Activated CD8-positive, alpha-beta T cell treated with anti-CD3 and anti-CD28 coated beads for 36 hours (primary cell): ENCODE measurements at places on chromosomes 13 and 19. TPM values are rescaled to one million over a fixed set of nuclear protein-coding genes. Genes with fewer than 3 reads are reported as not detected.
A peak's percentile ranks its signal among the peaks of the same experiment; 100 is the strongest.

GRCh38 chr13:35621989-35622388, 145.5 kb upstream of the MAB21L1 start:
- no peaks in the 10 kb centered on the region for H3K36me3 ChIP-seq
- H3K27me3 ChIP-seq: no peaks in the 10 kb centered on the region
- no peak for DNase-seq
- peaks cover 5% of the 10 kb centered on the region for H3K4me1 ChIP-seq

- H3K4me3 ChIP-seq: no peak overlapping the region
- no peaks in the 10 kb centered on the region for H3K27me3 ChIP-seq
- H3K36me3 ChIP-seq: peaks cover 31% of the 10 kb centered on the region
- DNase-seq: no peak
- H3K4me1 ChIP-seq: no peaks in the 10 kb centered on the region
- H3K27ac ChIP-seq: no peak overlapping the region
Measured at GRCh38 chr13:48050550-48050949, 13.0 kb downstream of the NUDT15 start.

DNA sequence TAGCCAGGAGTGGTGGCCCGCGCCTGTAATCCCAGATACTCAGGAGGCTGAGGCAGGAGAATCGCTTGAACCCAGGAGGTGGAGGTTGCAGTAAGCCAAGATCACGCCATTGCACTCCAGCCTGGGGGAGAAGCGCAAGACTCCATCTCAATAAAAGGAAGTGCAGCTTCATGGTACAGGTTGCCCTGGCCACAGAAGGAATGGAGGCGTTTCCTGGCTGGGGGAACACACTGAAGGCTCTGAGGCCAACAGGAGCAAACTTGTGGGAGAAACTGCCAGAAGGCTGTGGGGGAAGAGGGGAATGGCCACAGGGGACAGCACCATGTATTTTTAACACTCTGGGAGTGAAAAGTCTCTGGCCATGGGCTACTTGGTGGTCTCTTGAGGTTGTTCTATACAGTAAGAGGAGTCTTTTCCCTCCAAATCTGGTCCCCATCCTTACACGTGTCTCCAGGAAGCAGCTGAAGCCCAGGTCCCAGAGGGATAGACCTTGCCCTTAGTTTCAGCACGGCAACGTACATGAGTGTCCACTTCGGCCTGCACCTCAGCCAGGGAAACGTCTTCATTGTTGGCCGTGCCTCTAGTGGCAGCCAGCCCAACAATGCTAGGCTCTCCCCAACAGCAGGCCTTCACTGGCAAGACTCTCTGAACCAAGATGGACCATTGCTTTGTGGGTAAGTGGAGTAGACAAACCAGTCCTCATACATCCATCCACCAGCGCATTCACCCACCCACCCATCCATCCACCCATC, 7.4 kb downstream of the MICOS13 start:
- H3K36me3 ChIP-seq: peaks cover 33% of the 10 kb centered on the region
- no peaks in the 10 kb centered on the region for H3K4me1 ChIP-seq
- H3K4me3 ChIP-seq: no peak overlapping the region
- no peak for DNase-seq

DNA sequence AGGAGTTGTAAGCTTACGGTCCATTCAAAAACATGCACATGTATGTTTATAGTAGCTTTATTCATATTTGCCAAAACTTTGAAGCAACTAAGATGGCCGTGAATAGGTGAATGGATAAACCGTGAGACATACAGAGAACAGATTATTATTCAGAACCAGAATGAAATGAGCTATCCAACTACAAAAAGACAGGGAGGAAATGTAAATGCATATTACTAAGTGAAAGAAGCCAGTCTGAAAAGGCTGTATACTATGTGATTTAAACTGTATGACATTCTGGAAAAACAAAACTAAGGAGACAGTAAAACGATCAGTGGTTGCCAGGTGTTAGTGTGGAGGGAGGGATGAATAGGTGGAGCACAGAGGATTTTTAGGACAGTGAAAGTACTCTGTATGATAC, 19.9 kb downstream of the NDFIP2 start:
- DNase-seq: no peak
- no peaks in the 10 kb centered on the region for H3K27me3 ChIP-seq
- H3K27ac ChIP-seq: peak overlapping the region; percentile 84
- H3K4me1 ChIP-seq: peaks cover 85% of the 10 kb centered on the region
- peaks cover 28% of the 10 kb centered on the region for H3K36me3 ChIP-seq

Gene TMPRSS9
- total RNA-seq: not detected

Gene WBP4
- 11.8 TPM for total RNA-seq

- H3K27me3 ChIP-seq: peaks cover 7% of the 10 kb centered on the region
- no peak overlapping the region for H3K27ac ChIP-seq
- DNase-seq: no peak
- no peaks in the 10 kb centered on the region for H3K4me1 ChIP-seq
- no peaks in the 10 kb centered on the region for H3K36me3 ChIP-seq
- H3K4me3 ChIP-seq: no peak overlapping the region
Measured at GRCh38 chr13:38429916-38430315, 80.3 kb downstream of the UFM1 start.

DNA sequence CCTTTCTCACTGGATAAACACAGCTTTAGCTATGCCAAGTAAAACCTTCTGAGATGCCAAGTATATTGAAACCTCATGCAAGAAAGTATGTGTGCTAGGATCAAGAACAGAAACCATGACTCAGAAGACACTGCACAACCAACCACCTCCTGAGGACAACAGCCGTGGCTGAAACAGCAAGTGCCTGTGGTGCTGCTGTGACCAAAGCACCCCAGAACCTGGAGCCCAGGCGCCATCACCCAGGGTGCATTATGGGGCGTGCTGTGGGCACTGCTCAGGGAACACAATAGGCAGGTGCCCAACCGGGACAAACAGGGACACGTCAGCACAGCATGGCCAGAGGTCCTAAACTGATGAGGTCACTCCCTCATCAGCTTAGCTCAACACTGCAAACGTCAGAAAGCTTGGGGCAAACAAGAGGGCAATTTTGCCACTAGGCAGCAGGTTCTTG, 101.3 kb upstream of the SLC15A1 start:
- H3K4me3 ChIP-seq: no peak overlapping the region
- H3K4me1 ChIP-seq: peaks cover 16% of the 10 kb centered on the region
- DNase-seq: peak; percentile 86
- peak overlapping the region; percentile 57 for H3K27ac ChIP-seq
- H3K36me3 ChIP-seq: peaks cover 22% of the 10 kb centered on the region

GRCh38 chr19:51422053-51422448, 4.6 kb upstream of the SIGLEC10 start:
- H3K4me3 ChIP-seq: no peak overlapping the region
- H3K27ac ChIP-seq: no peak overlapping the region
- H3K36me3 ChIP-seq: no peaks in the 10 kb centered on the region
- H3K27me3 ChIP-seq: peaks cover 20% of the 10 kb centered on the region
- DNase-seq: peak; percentile 93

DNA sequence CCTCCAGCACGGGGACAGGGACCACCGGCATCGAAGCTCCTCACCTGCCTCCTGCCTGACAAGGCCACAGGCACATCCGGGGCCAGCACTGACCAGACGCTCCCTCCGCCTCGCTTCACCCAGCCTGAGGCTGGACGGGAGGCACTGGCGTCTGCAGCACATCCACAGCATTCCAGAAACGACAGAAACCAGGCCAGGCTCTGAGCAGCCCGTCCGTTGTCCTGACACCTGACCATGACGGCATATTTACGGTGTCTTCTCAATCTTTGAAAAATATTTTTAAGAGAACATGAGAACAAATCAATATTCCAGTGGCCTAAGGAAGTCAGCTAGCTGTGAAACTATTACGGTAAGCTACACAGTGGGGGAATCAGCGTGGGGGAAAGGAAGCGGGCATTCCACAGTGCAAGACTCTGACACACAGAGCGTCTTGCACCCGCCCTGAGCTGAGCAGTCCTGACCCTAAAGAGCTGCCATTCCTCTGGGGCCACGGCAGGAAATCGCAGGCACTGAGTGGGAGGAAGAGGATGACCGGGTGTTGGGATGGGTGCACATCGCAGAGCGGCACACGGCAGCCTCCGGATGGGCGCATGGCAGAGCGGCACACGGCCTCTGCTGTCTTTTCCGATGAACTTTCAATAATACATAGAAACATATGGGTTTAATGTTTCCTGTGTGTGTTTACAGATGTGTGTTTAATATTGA, 26.8 kb downstream of the RASA3 start:
- H3K36me3 ChIP-seq: peaks cover 13% of the 10 kb centered on the region
- H3K27me3 ChIP-seq: no peaks in the 10 kb centered on the region
- H3K27ac ChIP-seq: peak overlapping the region; percentile 82
- H3K4me3 ChIP-seq: no peak overlapping the region
- no peak for DNase-seq

- no peaks in the 10 kb centered on the region for H3K4me1 ChIP-seq
- DNase-seq: no peak
- H3K27me3 ChIP-seq: no peaks in the 10 kb centered on the region
- H3K4me3 ChIP-seq: no peak overlapping the region
- no peaks in the 10 kb centered on the region for H3K36me3 ChIP-seq
Measured at GRCh38 chr13:29260684-29261083, 334.8 kb downstream of the SLC7A1 start.

DNA sequence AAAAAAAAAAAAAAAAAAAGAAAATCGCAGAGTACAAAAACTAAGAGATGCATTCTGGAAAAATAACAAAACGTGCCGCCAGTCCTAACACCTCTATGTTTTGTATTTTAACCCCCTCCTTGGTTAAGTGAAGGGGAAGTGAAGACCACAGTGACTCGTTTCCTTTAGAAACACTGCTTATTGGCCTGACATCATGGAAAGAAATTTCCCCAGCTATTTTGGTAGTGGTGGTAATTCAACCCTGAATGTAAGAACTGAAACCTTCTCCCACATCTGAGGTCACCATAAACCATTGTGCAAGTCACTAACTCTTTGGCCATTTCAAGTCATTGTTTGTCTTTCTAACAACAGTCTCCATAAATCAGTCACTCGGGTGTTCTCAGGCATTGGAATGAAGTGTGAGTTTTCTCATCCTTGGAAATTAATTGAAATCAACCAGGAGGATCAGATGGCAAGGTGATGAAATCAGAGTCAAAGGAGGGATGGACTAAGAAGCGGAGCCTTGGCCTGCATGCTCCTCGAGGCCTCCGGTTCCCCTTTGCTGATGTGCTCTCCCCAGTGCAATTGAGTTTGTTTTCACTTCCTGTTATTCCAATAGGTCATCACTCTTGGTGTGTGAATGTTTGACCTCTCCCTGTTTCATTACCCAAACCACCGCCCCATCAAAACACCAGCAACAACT, 443.9 kb downstream of the FGF9 start:
- peak; percentile 51 for DNase-seq
- H3K4me3 ChIP-seq: peak overlapping the region; percentile 7
- peaks cover 19% of the 10 kb centered on the region for H3K36me3 ChIP-seq
- H3K4me1 ChIP-seq: peaks cover 39% of the 10 kb centered on the region

GRCh38 chr13:26323764-26324163, 69.8 kb downstream of the CDK8 start:
- no peak overlapping the region for H3K4me3 ChIP-seq
- H3K36me3 ChIP-seq: no peaks in the 10 kb centered on the region
- peaks cover 56% of the 10 kb centered on the region for H3K4me1 ChIP-seq
- DNase-seq: no peak
- H3K27ac ChIP-seq: no peak overlapping the region

Gene TUBA3C
- total RNA-seq: not detected

- H3K4me3 ChIP-seq: no peak overlapping the region
- H3K4me1 ChIP-seq: no peaks in the 10 kb centered on the region
- H3K36me3 ChIP-seq: no peaks in the 10 kb centered on the region
- peaks cover 3% of the 10 kb centered on the region for H3K27me3 ChIP-seq
Measured at GRCh38 chr13:23449398-23450162, 16.1 kb upstream of the SACS start.

- no peak for DNase-seq
- H3K27me3 ChIP-seq: no peaks in the 10 kb centered on the region
- H3K27ac ChIP-seq: no peak overlapping the region
Measured at GRCh38 chr19:46976845-46977320, 42.8 kb upstream of the NPAS1 start.

Gene SHFL
- total RNA-seq: 45.6 TPM

GRCh38 chr19:41928754-41929535, 696 bp upstream of the ERFL start:
- H3K27ac ChIP-seq: peak overlapping the region; percentile 72
- peak; percentile 62 for DNase-seq
- peaks cover 9% of the 10 kb centered on the region for H3K27me3 ChIP-seq
- H3K4me3 ChIP-seq: peak overlapping the region; percentile 75

DNA sequence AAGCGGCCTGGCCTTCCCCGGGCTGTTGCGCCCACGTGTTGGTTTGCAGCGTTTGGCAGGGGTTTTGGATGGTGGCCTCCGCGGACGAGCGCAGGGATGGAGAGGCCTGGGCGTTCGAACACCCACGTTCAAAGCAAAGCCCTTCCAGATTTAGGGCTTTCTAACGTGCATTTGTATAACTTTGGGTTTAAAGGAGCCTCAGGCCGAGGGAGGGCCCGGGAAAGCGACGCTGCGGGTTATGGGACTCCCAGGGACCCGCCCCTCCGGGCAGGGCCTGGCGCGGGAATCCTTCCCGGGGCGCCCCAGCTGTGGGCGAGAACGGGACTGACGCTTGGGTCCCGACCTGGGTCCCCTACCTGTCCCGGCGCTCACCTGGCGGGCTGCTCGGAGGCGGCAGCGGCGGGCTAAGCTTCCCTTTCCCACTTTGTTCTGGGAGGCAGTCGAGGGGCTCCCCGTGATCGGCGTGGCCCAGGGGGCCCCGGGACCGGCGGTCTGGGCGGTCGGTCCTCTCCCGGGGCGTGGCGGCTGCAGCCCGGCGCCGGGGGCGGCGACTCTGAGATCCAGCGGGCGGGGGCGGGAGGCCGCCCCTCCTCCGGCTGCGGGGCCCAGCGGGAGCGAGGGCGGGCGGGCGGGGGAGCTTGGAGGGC, at the start of gene FBXO17:
TSS of gene FBXO17 (minus strand) at position 529 of the 647 bp plus-strand sequence. CDS start 25,423 bp downstream, outside the sequence.
- no peak for DNase-seq
- no peak within 1 kb of the TSS for H3K27ac ChIP-seq
- H3K36me3 ChIP-seq: no peaks in the 10 kb centered on the region
- peak within 1 kb of the TSS; percentile 14 for H3K4me3 ChIP-seq

- peaks cover 3% of the 10 kb centered on the region for H3K4me1 ChIP-seq
- no peaks in the 10 kb centered on the region for H3K36me3 ChIP-seq
- H3K27me3 ChIP-seq: peaks cover 44% of the 10 kb centered on the region
- H3K27ac ChIP-seq: no peak overlapping the region
- no peak for DNase-seq
Measured at GRCh38 chr19:46474211-46474610, 2.8 kb upstream of the PNMA8A start.
